ENCODE measurements at places on chromosomes 2 and 18.

DNA sequence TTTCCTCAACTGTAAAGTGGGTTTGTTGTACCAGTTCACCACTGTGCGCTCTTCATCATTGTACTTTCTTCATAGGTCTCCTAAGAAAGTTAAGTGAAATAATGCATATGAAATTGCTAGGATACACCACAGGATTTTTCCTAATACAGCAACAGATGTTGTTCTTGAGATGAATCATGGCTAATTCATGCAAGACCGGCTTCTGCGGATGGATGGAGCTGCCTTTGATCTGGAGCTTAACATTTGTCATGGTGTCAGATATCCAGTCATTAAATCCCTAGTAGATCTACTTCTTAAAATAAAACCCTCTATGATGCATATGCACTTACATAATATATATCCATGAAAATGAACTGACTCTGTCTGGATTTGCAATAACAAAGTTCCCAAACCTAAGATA lies 114.1 kb downstream of the COL6A3 start:
- no peak for DNase-seq

DNA sequence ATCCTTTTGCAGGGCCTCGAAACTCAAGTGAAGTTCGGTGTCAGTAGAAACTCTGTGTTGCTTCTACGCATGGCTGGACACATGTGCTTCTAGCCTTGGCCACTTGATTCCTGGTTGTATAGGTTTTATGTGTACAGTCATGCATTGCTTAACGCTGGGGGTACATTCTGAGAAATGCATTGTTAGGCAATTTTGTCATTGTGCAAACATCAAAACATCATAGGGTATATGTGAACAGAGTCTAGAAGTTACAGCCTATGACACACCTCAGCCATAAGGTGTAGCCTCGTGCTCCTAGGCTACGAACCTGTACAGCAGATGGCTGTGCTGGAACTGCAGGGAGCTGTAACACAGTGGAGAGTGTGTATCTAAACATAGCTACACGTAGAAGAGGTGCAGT lies 39.4 kb downstream of the TMEM18 start:
- DNase-seq: no peak

GRCh38 chr18:58542426-58543159 lies 86.3 kb downstream of the ALPK2 start:
- DNase-seq: no peak

DNA sequence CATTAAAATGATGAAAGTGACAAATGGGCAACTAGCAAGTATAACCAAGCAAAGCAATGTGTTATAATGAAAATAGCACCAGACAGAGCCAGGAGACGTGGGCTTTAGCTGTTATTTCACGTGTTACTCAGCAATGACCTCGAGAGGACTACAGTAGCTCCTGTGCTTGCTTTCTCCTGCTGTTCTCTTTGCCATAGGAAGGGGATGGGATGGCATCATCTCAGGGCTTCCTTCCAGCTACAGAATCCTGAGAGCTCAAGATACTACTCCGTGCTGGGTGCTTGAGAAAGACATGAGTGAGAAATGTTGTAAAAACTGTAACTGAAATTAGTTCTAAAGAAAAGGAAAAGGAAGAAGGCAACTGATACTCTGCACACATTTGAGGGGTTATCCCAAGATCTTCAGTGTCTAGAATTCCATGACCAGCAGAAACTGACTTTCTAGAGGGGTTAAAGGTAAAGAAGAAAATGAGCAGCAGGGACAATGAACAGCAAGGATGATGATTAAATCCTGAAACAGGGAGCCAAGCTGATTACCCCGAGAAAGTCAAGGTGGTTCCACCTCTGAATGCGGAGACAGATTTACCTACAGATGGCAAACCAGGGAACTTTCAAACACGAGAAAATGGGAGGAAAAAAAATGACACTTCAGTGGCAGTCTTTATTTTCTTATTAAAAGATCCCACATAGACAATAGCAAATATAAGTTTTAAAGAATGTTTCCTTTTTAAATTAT lies 33.4 kb downstream of the GAREM1 start:
- DNase-seq: no peak

DNA sequence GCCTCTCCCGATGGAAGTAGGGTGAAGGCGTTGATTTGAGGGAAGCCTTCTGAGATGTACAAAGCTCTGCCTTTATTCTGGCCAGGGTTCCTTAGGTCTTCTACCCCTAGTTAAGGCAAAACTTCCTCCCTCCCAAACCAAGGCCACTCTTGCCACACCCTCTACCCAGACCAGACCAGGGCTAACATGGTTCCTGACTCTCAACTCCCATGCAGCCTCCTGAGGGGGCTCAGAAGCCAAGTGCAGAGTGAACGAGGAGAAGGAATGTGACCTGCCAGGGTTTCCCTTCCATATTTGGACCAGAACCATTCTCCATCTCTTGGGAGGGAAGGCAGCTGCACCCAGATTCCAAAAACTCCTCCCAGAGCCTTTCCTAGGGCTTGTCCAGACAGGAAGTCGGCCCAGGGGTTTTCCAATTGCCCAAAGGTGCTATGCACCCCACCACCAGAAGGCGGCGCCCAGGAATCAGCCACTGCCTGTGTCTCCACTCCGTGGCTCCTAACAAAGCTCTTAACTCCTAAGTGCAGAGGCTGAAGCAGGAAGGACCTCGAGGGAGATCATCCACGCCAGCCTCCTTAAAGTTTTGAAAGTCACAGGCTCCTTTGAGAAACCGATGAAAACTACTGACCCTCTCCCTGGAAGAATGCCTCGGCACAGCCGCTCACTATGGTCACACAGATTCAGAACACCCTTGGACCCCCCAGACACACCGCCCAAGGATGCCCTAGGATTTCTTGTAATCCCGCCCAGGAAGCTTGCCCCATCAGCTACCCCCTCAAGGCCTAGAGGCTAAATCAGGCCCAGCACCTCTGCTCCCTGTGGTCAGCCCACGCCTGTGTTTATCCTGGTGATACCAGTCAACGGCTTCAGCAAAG lies 157.8 kb downstream of the SMAD2 start:
- DNase-seq: no peak

- peak; percentile 31 for DNase-seq
These were observed 153.0 kb downstream of the TMEM247 start for GRCh38 chr2:46632349-46632748.

DNA sequence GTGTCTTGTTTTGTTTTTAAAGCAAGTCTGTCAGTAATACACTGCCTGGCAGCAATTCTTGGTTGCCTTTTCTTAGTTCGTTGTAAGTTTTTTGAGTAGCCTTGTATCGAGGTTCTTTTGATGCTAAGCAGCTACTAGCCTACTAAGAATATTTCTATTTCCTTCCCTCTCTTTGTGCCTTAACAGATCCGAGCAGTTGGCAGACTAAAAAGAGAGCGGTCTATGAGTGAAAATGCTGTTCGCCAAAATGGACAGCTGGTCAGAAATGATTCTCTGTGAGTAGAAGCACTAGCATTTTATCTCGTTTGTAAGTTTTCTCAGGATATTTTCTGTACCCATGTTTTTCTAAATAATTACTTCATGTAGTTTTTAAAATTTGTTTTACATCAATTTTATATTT lies 15.1 kb downstream of the MFF start:
- DNase-seq: peak; percentile 69

- no peak for DNase-seq
These were observed 31.1 kb upstream of the EPC2 start for GRCh38 chr2:148613231-148614013.

- no peak for DNase-seq
These were observed 42.2 kb upstream of the FAM117B start for GRCh38 chr2:202592566-202592965.

- no peak for DNase-seq
These were observed 345.2 kb upstream of the SLC8A1 start for GRCh38 chr2:40797120-40797519.

DNA sequence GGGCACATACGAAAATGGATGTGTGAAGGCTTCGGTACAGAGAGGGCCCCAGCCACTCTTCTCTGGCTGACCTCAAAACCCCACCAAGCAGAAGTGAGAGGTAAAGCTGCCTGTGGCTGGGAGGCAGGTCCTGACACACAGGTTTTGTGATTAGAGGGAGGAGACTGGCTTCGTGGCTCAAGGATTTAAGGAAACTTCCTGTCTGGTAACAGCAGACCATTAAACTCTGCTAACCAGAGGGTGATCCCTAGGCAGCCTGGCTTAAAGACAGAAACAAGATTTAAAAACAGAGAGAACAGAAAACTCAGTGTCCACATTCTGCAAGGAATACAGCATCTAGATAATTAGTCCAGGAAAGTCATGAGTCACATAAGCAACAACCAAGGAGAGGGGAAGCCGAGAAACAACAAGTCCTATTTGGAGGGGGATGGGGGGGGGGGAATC lies 101.9 kb downstream of the NFATC1 start:
- no peak for DNase-seq

DNA sequence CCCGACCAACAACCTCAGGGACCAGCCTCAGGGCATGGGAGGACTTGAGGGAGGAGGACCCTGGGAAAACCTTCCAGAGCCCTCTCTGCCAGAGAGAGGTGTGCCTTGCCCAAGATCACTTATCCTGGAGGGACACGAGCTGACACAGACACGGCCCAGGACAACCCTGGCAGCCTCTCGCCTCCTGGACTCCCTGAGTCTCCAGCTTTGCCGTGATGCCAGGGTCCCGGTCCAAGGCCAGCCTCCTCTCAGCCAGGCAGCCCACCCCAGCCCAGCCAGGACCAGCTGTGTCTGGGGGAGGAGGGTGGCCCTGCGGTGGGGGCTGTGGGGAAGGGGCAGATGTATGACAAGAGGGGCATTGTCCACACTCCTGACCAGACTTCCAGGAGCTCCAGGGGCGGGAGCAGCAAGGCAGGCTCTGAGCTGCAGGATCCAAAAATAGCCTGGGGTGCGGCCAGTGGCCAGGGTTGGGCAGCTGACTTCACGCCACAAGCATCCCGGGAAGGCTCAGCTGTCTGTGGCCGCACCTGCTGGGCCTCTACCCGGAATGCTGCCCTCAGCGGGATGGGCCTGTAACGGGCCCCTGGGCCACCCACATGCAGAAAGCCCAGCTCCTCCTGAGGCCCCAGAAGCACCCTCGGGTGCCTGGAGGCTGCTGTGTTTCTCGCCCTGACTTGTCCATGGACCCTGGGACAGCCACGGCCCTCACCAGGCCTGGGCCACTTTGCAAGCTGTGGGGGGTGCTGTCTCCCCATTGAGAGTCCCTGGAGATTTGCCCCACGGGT lies 65.5 kb upstream of the GPC1 start:
- DNase-seq: peak; percentile 69

DNA sequence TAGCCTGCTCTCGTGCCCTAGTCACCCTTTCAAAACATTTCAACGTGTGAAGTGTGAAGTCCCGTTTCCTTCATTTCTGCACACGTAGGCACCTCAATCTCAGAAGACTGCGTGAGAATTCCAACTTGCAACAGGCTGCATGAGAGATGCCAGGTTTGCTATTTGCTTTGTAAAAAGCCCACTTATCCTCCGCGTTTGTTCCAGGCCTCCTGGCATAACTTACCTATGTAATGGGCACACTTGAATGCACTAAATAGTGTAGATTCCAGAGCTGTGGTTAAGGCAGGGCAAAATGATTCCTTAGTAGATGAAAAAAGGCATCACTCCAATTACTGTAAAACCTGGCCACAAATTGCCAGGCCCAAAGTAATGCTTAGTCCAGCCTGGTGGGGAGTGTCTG lies 179.6 kb downstream of the INO80D start:
- no peak for DNase-seq

GRCh38 chr18:23138471-23138870 lies 3.2 kb downstream of the CABLES1 start:
- no peak for DNase-seq

DNA sequence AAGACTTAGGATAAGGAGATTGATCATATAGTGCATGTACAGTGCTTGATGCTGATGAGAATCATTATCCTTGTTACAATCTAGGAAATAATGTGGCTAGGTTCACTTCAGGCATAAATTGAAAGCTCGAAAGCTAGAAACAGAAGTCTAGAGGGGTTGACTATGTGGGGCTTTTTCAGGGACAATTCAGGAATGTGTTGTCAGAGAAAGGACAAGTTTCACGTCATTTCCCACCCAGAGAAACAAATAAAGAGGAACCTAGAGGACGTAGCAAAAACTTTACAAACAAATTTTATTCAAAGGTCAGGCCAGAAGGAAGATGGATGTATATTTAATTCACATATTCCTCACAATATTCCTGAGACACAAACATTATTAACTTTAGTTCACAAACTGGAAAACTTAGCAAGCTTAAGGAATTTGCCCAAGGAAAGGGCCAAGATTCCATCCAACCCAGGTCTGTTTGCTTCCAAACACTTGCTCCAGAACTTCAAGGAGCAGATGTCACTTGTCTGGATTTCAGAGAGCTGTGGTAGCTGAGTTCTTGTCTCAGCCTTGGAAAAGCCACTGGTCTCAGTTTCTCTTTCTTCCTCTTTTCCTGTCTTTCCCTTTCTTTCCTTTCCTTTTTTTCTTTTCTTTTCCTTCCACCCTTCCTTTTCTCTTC lies 7.4 kb downstream of the CYRIA start:
- DNase-seq: no peak

- peak; percentile 70 for DNase-seq
These were observed 24.4 kb downstream of the MBP start for GRCh38 chr18:77108001-77108692.

GRCh38 chr18:11859903-11860407 lies 8.7 kb downstream of the CHMP1B start:
- no peak for DNase-seq

DNA sequence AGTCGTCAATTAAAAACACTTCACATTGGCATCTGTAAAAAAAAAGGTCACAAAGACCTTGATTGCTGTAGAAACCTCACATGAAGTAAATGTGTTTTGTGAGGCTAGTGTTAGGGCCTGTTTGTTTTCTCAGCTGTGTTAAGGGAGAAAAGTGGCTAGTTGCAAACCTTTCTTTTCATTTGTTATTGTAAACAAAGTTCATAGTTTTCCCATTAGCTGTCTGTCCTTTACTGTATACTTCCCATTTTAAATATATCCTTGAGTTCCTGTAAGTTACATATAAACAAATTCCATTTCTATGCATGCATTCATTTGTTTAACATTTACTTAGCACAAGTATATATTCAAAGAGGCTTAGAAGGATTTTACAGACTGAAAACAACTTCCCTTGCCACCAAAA lies 1250.2 kb downstream of the LRP1B start:
- DNase-seq: no peak

- no peak for DNase-seq
These were observed 664.9 kb downstream of the KCNJ3 start for GRCh38 chr2:155363349-155363888.

GRCh38 chr18:76689646-76690264 lies 132.6 kb upstream of the ZNF236 start:
- no peak for DNase-seq

- no peak for DNase-seq
These were observed 88.4 kb upstream of the ARL5A start for GRCh38 chr2:151916632-151917031.

GRCh38 chr2:128379021-128380015 lies 60.6 kb upstream of the HS6ST1 start:
- DNase-seq: no peak

Data from globus pallidus (tissue), 1 donor.